Choroid plexus epithelial cell (primary cell): ENCODE measurements at places on chromosomes 12 and 14.
A peak's percentile ranks its signal among the peaks of the same experiment; 100 is the strongest.

- DNase-seq, result peak; percentile 39
Observed at GRCh38 chr12:85688837-85689236, 147.4 kb downstream of the RASSF9 start.

GRCh38 chr12:108004319-108004718 lies 124.8 kb upstream of the WSCD2 start:
- DNase-seq, result peak; percentile 13

DNA sequence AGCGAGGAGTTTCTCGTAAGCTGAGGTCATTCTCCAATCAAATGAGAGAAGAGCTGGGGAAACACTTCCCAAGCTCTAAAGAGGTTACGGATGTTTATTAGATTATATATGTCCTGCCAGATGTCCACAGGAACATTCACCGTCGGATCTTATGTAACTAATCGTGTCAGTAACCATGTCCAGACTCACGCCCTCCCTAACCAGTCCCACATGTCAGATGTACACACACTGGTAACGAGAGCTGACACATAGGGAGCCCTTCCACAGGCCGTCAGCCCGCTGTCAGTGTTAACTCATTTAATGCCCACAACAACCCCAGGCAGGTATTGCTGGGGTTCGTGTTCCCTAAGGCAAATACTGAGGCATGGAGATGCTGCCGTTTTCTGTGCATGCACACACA lies 223.7 kb upstream of the RTL1 start:
- no peak for DNase-seq

GRCh38 chr12:4135919-4136605 lies 137.5 kb upstream of the CCND2 start:
- DNase-seq, result peak; percentile 13

- no peak for DNase-seq
Observed at GRCh38 chr12:92079054-92079385, 66.6 kb downstream of the BTG1 start.
